GM12892 (cell line): ENCODE measurements at places on chromosomes 7 and 10.
A peak's percentile ranks its signal among the peaks of the same experiment; 100 is the strongest.

- DNase-seq: no peak
Measured at GRCh38 chr7:151426441-151426903, 13.5 kb downstream of the CRYGN start.

GRCh38 chr10:98886686-98887085, 349.0 kb downstream of the HPSE2 start:
- no peak for DNase-seq

- peak; percentile 13 for DNase-seq
Measured at GRCh38 chr7:129298268-129298893, 73.6 kb downstream of the AHCYL2 start.

- no peak for DNase-seq
Measured at GRCh38 chr7:137476937-137477336, 133.4 kb upstream of the PTN start.

DNA sequence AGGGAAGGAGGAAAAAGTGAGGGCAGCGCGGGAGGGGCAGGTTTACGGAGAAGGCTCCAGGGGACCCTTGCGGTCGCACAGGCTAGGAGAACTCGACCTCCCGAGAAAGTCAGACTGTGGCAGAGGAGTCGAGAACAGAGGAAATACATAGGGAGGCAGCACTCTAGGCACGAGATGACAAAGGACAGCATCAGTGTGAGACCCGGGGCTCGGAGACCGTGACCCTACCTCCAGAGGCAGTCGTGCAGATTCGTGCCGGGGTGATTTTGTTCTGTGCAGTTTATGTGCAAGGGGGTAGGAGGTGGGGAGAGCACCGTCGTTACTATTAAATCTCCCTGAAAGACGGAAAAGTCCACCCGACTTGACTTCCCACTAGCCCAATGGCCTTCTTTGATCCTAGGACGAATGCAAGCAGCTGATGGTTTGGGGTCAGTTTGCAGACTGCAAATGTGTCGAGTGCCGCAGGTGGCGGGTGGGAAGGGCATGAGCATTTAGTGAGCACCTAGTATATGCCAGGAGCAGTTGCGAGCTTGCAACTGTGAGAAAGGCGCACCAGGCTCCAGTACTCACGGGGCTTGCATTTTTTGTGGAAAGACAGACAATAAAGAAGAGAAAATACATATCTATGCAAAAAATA, 674 bp upstream of the OSBPL3 start:
- DNase-seq: peak; percentile 29

GRCh38 chr10:72274730-72275350, 1.1 kb downstream of the DDIT4 start:
- peak; percentile 66 for DNase-seq

DNA sequence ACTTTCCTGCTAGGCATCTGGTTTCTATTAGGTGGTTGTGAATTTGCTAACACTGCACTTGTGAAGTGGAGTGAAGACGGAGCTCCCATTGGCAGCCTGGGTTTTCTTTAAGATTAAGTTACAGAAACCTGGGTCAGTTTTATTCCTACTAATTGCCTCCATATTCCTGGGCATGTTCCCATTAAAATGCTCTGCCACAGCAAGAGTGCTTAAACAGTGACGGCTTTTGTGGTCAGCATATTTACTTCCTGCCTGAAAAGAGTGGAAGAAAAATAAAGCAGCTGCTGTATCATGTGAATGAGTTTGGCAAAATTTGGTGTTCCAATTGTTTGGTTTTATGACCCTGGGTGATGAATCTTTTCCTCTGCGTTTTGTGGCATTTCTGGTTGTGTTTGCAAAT, 96.9 kb upstream of the PLXDC2 start:
- DNase-seq: no peak

DNA sequence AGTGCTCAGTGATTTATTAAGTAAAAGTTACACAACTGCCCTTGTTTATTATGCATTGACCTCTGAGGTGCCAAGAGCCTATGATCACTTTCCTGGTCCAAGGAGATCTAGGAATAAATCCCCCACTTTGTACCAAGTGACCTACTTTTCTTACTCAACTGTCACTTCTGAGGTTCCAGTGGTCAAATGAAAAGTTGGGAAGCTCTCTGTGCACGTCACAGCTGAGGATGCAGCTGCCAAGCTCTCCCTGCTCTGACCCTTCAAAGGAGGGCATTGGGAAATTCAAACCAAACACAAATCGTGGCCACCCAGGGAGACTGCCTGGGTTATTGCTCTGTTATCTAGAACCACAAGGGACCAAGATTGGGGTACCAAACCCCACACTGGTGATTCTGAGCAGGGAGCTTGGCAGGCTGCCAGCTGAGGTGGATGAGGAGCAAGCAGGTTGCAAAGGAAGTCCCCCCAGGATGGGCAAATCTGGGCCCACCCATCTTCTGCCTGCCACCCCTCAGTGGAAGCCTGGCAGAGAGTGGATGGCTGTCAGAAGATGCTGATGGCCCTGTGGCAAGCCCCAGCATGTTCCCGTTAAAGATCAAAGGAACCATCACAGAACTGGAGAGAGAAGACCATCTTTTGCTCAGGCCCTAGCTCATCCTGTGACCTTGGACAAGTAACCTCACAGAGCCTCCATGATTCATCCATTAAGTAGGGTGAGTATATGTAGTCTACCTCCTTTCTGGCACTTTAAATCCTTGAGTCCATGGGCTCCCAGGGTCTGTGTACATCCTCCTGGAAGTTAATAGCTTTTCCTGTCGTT, 106.8 kb downstream of the PPP1R3C start:
- DNase-seq: no peak

DNA sequence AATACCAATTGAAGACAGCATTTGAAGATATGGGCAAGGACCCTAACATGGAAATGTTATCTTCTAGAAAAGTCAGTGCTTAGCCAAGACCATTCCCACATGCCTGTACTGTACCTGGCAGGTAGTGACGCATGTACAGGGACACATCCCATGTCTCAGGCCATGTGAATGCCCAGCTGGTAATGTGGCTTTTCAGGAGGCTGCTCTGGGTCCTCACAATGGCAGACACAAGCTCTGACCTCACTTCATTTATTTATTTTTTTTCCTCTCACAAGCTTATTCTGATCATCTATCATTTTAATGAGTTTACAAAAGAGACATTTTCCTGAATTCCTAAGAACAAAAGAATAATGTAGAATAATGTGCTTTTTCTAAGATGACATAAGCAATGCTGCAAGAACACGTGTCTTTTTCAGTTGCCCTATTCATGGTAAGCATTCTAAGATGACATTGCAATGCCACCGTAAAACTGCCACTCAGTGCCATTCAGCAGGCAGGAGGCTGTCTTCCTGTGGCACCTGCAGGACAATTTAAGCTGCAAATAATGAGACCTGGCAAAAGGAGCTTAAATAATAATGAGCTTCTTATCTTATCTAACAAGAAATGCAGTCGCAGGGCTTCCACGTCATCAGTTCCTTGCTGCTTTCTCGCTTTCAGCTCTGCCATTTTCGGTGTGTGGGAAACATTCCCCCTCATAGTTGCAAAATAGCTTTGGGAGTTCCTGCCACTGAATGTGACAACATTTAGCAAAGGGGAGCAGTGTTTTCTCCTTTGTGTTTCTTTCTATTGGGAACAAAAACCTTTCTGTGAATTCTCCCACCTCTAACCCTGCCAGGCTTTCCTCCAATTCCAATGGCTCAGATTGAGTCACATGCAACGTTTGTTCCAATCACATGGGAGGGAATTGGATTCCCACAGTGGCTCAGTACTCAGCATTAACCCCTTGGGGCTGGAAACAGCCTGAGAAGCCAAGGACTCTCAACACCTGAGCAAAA, 113.0 kb downstream of the SEC23IP start:
- no peak for DNase-seq

- no peak for DNase-seq
Measured at GRCh38 chr10:78777466-78777865, 291.3 kb upstream of the ZMIZ1 start.

DNA sequence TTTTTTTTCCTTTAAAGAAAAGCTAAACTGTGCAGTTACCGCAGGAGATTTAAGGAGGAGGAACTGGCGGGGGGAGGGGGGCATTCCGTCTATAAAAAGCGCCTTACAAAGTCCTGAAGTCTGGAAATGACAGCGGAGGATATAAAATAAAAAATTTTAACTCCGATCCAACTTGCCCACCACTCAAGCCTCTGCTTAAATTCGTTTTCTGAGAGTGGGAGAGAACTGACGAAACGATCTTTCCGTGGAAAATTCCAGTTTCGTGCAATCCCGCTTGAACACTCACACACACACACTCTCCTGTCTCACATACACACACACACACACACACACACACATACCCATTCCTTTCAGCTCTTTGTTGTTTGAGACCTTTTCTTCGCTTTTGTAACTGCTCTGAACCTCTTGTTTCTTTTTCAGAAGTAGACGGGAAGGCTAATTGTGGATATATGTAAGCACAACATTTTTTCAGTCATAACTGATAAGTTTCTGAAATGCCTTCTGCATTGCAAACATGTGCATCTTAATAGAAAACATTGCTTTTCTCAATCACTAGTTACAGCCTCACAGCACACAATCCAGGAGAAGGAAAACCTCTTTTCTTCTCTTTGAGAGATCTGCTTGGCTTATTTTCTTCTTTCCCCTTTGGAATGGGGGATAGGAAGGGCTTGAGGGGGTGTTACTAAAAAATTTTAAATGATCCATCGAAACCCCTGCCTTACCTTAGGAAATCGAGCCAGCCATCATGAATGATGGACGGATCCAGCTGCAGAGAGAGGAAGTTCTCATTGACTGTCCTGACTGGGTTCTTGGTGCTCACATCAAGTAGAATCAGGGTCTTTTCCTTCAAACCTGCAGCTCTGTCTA, 628 bp downstream of the HPSE2 start:
- DNase-seq: no peak

DNA sequence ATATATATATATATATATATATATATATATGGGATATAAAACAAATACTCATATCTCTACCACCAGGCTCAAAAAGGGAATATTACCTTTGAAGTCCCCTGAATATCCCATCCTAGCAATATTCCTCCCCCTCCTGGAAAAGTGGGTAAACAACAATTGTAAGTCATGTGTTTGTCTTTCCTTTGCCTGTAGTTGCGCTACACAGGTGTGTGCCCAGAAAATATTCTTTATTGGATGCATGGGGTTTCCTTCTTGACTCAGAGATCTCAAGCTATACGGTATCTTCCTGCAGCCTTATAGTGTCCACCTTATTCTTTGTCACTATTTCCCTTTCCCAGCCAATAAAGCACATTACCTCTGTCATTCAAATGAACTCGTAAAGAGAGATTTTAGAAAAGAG, 54.2 kb downstream of the MET start:
- DNase-seq: no peak

GRCh38 chr7:139232377-139232717, 1.3 kb downstream of the UBN2 start:
- no peak for DNase-seq

DNA sequence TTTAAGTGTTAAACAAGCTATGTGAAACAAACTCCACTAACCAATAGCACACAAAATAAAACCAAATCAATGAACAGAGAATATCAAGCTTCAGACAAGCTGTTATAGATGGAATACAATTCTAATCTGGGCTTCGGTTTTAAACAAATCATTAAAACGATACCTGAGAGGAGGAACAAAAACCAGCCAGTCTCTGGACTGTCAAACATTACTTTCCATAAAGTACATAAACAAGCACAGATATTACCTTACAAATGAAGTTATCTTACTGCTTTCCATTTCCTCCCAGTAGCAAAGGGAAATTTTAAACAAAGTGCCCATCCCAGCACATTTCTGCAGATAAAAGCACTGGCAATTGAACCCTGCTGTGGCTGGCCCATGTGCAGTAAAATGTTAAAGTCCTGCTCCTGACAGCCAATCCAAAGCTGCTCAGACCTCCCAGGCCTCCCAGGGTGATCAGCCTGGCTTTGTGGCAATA, 128.0 kb downstream of the NRCAM start:
- no peak for DNase-seq

DNA sequence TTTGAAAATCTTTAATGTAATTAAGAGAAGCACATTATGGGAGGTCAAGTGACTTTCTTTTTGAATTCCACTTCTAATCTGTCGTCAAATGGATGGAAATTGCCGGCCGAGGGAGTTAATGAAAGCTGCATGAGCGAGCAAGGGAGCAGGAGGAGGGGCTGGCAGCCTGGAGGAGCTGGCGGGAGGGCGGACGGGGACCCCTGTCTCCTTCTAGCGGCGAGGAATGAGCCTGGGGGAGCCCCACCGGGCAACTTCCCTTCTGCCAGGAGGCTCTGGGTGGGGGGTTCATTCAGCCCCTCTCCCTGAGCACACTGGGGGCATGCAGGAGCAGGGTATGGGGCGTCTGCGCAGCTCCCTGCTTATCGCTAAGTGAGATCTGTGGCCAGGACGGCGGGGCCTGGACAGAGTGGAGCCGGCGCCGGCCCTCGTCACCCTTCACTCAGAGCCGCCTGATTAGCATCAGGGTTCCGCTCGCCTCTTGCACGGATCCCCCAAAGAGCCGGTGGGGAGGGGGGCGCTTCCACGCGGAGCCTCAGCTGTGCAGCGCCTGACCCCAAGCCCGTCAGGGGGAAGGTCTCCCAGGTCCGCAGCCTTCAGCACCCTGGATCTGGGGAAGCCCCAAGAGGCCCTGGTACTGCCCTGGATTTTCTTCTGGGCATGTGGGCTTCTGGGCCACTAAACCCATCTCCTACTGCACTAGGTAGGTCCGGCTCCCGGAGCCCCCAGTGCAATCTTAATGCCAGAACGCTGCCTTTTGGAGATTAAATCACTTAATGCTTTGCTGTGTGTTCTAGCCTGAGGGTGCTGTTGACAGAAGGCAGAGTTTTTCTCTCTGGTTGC, 680.8 kb downstream of the LRMDA start:
- no peak for DNase-seq

GRCh38 chr7:14446829-14447228, 455.7 kb downstream of the DGKB start:
- no peak for DNase-seq

- DNase-seq: no peak
Measured at GRCh38 chr7:42127232-42127622, 109.8 kb downstream of the GLI3 start.

GRCh38 chr10:62424026-62424425, 49.9 kb downstream of the ZNF365 start:
- no peak for DNase-seq

DNA sequence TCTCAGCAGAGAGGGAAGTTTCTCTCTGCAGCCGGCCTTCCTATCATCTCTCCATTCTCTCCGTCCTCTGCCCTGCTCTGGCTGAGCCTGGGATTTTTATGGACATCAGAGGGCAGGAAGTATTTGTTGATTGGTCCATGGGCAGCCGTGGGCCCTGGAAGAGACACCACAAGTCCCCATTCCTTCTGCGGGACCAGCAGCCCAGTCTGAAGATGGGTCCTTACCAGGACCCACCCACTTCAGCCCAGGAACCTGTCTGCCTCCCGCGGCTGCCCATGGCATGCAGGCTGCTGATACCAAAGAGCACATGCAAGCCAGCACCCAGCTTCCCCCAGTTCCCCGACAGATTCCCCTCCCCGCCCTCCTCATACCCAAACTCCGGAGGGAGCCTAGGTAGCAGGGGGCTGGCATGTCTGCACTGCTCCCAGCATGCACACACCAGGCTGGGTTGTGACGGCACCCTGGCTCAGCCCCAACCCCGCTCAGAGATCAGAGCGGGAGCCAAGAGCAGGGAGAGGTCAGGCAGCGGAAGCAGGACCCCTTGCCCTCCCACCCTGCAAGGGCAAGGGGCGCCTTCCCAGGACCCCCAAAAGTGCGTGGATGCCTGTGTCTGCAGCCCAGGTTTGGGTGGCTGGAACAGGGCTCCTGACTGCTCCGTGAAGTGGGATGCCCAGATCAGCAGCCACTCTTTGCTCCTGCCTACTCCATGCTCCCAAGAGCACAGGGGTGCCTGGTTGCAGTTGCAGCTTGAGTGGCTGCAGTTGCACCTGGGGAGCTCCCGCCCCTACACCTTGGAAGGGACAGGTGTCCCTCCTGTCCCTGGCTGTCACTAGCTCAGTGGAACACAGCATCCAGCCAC, 538.6 kb upstream of the POT1 start:
- no peak for DNase-seq

- DNase-seq: no peak
Measured at GRCh38 chr7:2559283-2559950, 638 bp downstream of the IQCE start.
